Activated B cell treated with CpG ODN at 0.5 μM for 24 hours (primary cell): ENCODE measurements at places on chromosomes 2 and 18. TPM values are rescaled to one million over a fixed set of nuclear protein-coding genes. Genes with fewer than 3 reads are reported as not detected.

The SAG gene
- total RNA-seq: 0.04 TPM in 1 of 2 replicates, not detected in the other

The SPATS2L gene
- 0.64 and 0.86 TPM in 2 replicates for total RNA-seq

The DSG4 gene
- total RNA-seq: not detected in 2 replicates

GRCh38 chr2:263022-263738, 652 bp downstream of the SH3YL1 start:
- H3K27ac ChIP-seq: peak overlapping the region; percentile 12
- DNase-seq: no peak
- H3K4me3 ChIP-seq: peak overlapping the region; percentile 93
- no peaks in the 10 kb centered on the region for H3K27me3 ChIP-seq
- peaks cover 35% of the 10 kb centered on the region for H3K4me1 ChIP-seq

GRCh38 chr2:105237045-105237765, 4.3 kb upstream of the GPR45 start:
- H3K27ac ChIP-seq: no peak overlapping the region
- no peaks in the 10 kb centered on the region for H3K27me3 ChIP-seq
- no peak overlapping the region for H3K4me3 ChIP-seq
- peaks cover 25% of the 10 kb centered on the region for H3K4me1 ChIP-seq
